ENCODE measurements at places on chromosomes 2 and 18.

DNA sequence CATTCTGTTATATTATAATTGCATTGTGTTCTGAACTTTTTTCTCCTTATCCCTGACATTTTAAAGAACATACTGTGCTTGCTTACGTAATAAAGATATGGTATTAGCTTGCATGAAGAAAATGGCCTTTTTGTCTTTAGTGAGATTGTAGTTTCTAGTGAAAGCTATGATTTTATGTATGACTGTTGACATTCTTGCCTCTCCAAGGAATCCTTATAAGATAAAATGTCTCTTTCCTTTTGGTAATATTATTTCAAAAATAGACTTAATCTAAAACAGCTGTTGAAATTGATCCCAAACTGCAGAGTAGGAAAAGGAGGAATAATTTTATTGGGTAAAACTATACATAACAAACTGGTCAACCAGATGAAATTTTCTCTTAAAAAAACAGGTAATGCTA, 40.8 kb upstream of the CCDC102B start:
- no peak for DNase-seq

DNA sequence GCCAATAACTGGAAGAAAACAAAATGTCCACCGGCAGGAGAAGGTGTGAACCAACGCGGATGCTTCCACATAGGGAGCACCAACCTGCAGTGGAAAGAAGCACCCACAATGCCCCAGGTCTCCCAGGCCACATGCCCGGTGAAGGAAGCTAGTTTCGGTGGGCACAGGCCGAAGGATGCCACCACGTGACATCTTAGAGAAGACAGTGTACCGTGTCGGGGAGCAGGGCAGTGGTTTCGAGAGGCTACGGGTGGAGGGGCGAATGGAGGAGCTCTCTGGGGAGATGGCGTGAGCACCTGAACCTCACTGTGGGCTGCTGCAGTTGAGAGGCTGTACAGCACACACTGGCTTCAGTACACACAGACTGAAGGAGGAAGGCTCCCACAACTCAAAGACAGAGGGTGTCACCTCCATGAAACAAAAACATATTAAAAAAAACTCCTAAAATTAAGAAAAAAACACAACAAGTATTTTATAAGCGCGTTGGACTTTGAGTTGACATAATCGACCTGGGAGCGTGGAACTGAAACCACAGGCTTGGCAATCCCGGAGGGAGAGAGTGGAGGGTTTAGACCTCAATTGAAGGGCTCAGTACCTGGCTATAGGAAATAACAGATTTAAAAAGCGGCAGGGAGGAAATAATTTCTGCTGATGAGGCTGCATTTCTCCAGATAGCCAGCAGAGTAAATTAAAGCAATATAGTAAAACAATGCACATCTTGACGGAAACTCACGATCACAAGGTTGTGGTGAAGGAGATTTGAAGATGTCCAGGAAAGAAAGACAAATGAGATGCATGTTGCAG, 160.1 kb downstream of the RTP5 start:
- no peak for DNase-seq

GRCh38 chr2:191385416-191386160, 140.4 kb downstream of the MYO1B start:
- no peak for DNase-seq

DNA sequence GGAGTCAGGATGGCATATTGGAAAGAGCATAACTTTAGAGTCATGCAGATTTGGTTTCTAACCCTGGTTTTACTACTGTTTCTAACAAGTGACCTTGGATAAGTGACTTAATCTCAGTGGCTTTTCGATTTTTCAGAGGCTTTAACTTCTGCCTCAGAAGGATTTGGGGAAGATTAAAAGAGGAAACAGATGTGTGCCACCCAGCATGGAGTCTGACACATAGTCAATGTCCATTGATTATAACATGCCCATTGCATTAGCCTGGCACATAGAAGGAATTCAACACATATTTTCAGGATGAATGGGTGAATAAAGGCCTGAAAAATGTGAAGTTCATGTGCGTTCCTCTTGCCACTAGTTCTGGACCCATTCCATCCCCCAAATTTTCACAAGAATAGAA, 438.2 kb downstream of the EPHA4 start:
- DNase-seq, result no peak

GRCh38 chr18:42048158-42048557, 93.1 kb downstream of the PIK3C3 start:
- no peak for DNase-seq

DNA sequence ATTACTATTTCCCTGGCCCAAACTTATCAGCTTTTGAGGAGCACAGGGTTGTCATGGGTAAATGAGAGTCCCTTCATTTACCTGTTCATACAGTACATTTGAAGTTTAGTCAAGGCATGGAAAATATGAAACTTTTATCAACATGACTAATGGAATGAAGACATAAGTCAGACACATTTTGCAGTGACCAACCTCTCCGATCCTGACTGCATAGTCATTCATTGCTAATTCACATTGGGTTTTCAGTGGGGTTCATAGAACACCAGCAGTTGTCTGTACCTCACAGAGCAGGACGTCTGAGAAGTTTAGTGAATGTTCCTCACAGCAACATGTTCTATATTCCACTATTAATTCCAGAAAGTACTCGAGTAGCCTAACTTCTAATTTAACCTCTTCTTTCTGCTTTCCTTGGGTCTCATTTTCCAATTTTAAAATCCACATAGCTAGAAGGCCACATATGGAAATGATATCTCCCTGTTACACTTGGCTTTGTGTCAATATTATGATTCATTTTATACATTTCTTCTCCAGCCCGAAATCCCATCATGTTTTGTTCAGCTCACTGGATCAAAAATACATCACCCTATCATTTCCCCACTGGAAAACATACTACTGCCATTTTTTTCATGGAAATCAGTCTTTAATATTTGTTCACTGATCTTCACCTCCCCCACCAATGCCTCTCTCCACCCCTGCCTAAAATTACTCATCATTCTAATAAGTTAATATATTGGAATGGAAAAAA, 65.9 kb downstream of the CDH20 start:
- DNase-seq, result no peak

- no peak for DNase-seq
These were observed 45.2 kb downstream of the ITGA6 start for GRCh38 chr2:172472446-172473033.

GRCh38 chr2:232653441-232653840, 20.0 kb downstream of the EFHD1 start:
- no peak for DNase-seq

DNA sequence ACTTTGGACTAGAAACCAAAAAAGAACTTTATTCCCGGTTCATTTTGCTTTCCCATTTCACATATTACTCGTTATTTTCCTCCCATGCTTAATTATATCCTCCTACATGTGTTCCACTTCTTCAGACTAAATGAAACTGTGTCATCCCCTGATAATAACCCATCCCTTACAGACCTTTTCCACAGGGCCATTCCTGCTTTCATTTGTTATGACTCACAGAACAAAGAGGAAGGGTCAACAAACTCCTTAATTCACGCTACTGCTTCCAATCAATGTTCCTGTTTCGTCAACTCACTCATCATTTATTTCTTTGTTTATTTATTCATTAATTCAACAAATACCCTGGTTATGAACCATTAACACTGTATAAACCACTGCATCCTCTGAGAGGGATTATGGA, 104.5 kb downstream of the ZEB2 start:
- DNase-seq, result no peak

- peak; percentile 83 for DNase-seq
These were observed 74.5 kb upstream of the YPEL5 start for GRCh38 chr2:30072250-30072842.

- DNase-seq, result no peak
These were observed 46.2 kb downstream of the ANKRD44 start for GRCh38 chr2:197264332-197264731.

- no peak for DNase-seq
These were observed 26.6 kb downstream of the POLE4 start for GRCh38 chr2:74984947-74985637.

- DNase-seq, result no peak
These were observed 95.7 kb downstream of the BIN1 start for GRCh38 chr2:127011231-127011661.

DNA sequence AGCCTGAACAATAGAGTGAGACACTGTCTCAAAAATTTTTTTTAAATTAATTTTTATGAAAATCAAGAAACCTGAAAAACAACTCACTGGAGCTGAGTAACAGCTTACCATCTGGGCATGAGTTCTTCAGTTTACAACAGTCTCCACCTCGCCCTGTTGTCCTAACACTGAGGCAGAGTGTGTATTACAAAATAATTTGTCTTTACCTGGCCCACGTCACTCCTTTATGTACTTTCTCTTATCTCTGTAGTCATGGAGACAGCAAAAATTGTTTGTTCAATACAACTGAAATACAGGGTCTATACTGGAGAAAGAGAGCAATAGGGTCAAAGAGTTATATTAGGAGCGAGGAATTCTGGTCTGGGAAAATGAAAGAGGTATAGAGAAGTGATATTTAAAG, 48.1 kb downstream of the CYTIP start:
- no peak for DNase-seq

GRCh38 chr2:119488245-119489214, 35.8 kb downstream of the SCTR start:
- DNase-seq, result no peak

DNA sequence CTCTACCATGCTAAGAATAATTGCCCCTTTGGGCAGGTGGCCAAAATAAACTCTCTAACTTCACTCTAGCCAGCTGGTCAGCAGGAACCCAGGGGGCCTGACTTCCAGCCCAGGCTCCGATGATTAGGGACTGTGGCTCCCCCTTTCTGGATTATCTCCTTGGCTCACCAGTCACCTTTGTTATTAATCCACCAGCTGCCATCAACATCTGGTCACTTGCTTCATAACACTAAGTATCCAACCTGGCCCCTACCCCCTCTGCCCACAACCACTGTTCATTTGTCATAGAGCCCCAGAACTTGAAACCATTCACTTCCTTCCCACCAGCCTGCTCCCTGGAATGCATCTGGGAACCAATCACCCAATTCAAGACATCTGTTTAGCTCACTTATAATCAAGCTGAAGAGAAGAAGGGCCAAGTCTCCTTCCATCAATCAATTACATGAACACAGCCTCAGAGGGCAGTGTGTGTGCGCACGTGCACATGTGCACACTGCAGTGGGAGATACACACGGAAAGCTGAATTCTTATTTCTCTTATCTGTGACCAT, 215.1 kb downstream of the ALK start:
- no peak for DNase-seq

- DNase-seq, result no peak
These were observed 134.6 kb upstream of the ZEB2 start for GRCh38 chr2:144654523-144654922.

- DNase-seq, result no peak
These were observed 568.5 kb downstream of the TSN start for GRCh38 chr2:122323927-122324326.

- no peak for DNase-seq
These were observed 2.0 kb downstream of the IL1A start for GRCh38 chr2:112782234-112782799.

- no peak for DNase-seq
These were observed 3.6 kb upstream of the KCNJ13 start for GRCh38 chr2:232779934-232780333.

GRCh38 chr18:44579745-44580144, 100.9 kb upstream of the SETBP1 start:
- no peak for DNase-seq

- no peak for DNase-seq
These were observed at the start of gene STAT4 for GRCh38 chr2:191150600-191151330. STAT4 (minus strand) TSS chr2:191150994; CDS start chr2:191148203, 2,791 bp downstream.

DNA sequence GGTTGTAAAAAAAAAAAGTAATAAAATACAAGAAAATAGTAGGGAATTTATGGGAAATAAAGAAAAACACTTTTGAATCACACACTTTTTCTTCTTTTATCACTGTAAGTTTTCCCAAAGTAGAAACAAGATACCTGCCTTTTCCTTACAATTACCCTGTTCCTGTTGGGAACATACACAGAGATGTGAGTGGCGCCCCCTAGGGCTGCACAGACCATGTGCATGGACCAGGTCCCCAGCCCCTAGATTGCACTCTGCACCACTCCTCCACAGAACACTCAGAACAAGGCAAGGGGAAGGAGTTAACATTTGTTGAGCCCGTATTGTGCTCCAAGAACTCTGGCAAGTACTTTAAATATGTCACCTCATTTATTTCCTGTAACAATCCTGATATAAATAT, 118.7 kb upstream of the NRP2 start:
- no peak for DNase-seq

GRCh38 chr2:16625201-16625729, 40.4 kb downstream of the CYRIA start:
- peak; percentile 39 for DNase-seq

DNA sequence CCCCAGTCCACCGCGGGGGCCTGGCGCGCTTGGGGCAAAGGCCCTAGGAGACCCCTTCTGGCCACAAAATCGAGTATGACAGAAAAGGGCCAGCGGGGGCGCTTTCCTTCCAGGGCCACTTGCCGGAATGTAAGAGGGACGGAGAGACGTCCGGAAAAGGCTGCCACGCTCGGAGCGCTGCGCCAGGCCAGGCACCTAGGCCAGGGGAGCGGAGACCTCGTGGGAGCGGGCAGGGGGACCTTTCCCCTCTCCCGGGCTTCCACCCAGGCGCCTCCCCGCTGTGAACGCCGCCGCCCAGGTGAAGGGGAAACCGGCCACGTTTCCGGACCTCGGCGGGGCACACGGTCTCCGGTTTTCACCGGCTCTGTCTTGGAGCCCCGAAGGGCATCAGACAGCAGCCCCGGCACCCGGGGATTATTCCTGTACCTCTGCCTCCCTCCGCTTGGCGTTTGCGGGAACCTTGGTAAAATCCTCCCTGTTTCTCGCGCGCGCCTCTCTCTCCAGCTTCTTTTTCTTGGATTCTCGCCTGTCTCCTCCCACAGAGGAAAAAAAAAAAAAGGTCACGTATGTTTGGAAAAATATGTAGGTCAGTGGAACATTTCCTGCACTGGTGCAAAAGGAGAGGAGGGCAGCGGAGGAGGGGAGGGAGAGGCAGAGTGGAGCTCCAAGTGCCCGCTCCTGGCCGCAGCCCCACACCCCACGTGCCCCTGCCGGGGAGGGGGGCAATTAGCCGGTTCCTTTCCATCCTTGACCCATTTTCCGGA, 1.2 kb upstream of the NPAS2 start:
- peak; percentile 32 for DNase-seq

DNA sequence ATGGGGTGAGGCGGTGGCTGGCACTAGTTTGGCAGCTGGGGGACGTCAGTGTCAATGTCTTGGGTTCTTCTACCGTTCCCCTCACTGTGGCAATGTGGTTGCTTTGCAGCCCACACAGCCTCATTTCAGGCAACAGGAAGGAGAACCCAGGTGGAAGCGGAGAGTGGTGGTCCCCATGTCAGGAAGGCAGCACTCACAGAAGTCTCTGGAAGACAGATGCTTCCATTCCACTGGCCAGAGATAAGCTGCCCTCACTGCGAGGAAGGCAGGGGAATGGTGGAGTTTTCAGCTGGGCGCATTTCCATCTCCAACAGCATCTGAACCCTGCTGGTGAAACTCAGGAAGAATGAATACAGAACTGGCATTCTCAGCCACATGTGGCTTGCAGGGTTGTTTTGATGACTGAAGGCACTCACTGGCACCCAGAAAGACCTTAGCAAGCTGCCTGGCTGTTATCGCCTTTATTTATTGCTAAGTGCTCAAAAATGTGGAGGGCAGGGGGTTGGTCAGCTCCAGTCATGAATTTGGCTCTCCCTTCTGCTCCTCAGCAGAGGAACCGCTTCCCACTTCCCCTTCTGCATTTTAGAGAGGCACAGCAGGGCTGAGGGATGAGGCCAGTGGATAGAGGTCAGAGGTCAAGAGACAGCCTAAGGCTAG, 19.4 kb downstream of the KCNIP3 start:
- no peak for DNase-seq
